ENCODE measurements at places on chromosomes 6 and 20. TPM values are rescaled to one million over a fixed set of nuclear protein-coding genes. Genes with fewer than 3 reads are reported as not detected.

Gene POU5F1
- total RNA-seq: 5.0 TPM

GRCh38 chr6:786946-787763 is 94.2 kb upstream of the EXOC2 start:
- no peak for DNase-seq

- DNase-seq: no peak
Measured at GRCh38 chr20:17896193-17896723, 72.3 kb downstream of the SNX5 start.

DNA sequence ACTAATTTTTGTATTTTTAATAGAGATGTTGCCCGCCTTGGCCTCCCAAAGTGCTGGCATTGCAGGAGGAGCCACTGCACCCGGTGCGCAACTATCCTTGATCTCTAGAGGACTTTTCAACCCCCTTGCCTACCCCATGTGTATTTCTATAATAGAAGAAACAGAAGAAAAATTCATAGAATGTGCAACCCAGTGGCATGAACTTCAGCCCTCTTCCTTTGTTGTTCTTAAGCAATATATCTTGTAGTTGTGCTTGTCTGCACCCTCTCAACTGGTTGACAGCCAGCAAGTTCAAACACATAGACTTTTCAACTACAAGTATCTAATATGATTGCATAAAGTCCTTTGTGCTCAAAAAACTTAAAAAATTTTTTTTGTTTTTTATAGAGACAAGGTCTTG is 72.3 kb upstream of the NCOA3 start:
- DNase-seq: no peak

DNA sequence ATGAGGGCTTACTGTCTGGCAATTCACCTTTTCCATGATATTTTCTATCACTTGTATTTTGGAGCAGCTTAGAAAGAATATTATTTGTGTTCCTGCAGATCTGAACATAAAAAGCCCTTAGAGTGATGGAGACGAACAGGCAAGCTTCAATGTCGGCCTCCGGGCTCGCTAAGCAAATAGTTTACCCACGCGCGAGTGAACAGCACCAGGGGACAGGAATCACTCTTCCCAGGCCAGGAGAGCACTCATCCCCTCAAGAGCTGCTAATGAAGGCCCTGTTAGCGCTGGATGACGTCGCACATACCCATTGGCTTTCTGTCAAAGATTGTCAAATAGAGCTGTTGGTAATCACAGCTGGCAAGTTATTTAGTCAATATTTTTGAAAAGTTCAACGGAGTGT is 395.7 kb downstream of the ZFAND3 start:
- DNase-seq: no peak

- DNase-seq: no peak
Measured at GRCh38 chr20:40675599-40676221, 13.3 kb downstream of the MAFB start.

GRCh38 chr20:235891-236290 is 8.8 kb downstream of the DEFB129 start:
- no peak for DNase-seq

- DNase-seq: no peak
Measured at GRCh38 chr20:12970372-12970821, 38.4 kb upstream of the SPTLC3 start.

Gene MUCL3
- total RNA-seq: not detected

Gene SYNDIG1
- not detected for total RNA-seq

GRCh38 chr6:125258651-125259353 is 43.0 kb downstream of the HDDC2 start:
- DNase-seq: no peak

Gene SPTLC3
- total RNA-seq: 24.5 TPM

- DNase-seq: no peak
Measured at GRCh38 chr20:63529861-63530787, 7.1 kb downstream of the PTK6 start.

Gene TRIM40
- not detected for total RNA-seq

Gene AVP
- total RNA-seq: not detected

Gene PM20D2
- total RNA-seq: 2.1 TPM

Gene RNF217
- 25.0 TPM for total RNA-seq

DNA sequence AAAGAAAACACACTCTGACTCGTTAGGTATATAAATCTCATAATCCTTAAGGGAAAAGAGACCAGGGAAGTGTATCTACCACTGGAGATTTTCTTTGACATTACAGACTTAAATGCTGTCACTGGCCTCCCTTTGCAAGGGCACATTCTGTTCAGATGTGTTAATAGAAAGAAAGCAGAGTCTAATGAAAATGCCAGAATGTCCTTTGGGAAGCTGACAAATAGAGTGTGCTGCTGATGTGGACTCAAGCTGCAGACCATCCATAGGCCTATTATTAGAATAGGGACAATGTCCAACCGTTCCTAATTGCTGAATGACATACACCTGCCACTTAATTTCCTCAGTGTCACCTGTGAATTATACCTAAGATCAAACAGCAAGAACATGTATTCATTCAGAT is 41.2 kb downstream of the SLC35D3 start:
- no peak for DNase-seq

- no peak for DNase-seq
Measured at GRCh38 chr6:150325066-150325772, 43.6 kb upstream of the IYD start.

Gene LTB
- total RNA-seq: 1.7 TPM

DNA sequence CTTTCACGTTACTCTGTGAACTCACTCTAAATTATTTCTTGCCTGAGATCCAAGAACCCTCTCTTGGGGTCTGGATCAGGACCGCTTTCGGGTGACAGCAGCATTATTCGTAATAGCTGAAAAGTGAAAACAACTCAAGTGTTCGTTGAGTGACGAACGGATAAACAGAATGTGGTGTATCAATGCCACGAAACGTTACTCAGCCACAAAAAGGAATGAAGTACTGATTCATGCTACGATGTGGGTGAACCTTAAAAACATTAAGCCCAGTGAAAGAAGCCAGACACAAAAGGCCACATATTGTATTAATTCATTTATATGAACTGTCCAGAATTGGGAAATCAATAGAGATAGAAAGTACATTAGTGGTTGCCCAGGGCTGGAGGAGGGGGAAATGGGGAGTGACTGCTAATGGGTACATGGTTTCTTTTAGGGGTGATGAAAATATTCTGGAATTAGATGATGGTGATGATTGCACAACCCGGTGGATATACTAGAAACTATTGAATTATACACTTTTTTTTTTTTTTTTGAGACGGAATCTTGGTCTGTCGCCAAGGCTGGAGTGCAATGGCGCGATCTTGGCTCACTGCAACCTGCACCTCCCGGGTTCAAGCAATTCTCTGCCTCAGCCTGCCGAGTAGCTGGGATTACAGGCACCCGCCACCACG is 8.4 kb downstream of the PTGIS start:
- no peak for DNase-seq

Gene EGFL8
- 6.3 TPM for total RNA-seq

Gene SLC22A1
- total RNA-seq: 1,378 TPM

GRCh38 chr6:131225959-131226358 is 90.7 kb downstream of the AKAP7 start:
- no peak for DNase-seq

- no peak for DNase-seq
Measured at GRCh38 chr20:1707588-1708449, 50.2 kb upstream of the SIRPG start.

DNA sequence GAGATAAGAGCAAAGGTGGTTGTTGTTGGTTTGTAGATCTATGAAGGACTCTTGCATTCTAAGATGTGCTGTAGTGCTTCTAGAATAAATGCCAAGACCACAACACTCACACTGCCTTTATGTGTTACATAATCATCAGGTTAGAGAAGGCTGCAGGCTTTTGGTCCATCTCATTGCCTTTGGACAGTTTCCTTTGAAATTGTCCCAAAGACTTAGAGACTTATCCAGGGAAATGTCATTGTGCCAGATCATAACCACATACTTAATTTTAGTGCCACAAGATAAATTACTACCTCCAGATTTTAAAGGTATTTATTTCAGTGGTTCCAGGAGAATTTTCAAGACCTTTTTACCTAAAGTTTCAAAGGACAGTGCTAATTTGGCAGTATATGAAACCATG is 666.6 kb upstream of the CITED2 start:
- DNase-seq: no peak

DNA sequence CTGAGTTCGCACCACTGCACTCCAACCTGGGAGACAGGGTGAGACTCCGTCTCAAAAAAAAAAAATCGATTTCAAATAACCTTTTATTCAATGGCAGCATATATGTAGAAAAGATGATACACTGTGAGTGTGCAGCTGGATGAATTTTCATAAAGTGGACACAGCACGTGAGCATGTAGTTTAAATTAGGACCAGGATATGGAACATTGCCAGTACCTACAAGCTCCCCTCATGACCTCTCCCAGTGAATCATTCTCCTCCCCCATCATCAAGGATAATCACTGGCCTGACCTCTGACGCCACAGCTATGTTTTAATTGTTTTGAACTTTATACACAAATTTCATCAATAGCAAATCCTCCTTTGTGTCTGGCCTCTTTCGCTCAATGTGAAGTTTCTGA is 53.8 kb upstream of the HDAC2 start:
- DNase-seq: no peak

DNA sequence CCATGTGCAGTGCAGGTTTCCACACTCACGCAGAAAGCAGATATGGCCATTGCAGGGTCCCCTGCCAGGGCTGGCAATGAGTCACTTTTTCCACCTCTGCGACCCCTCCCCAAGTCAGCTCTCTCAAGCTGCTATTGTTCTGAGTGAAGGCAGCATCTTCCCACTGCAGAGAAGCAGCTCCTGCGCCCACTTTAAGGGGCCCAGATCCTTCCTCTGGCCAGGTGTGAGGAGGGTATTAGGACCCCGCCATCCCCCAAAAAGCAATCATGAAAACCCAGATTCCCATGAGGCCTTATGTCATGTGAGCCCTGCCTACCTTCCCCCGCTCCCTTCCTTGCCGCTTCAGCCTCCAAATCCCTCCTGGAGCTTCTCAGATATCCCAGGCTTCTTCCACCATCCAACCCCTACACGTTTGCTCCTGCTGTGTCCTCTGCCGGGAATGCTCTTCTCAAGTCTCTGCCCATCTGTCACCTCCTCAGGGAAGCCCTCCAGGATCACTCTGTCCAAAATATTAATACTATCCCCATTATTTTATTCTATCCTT is 220.3 kb downstream of the NFATC2 start:
- DNase-seq: no peak

Gene ID4
- total RNA-seq: 0.70 TPM

- no peak for DNase-seq
Measured at GRCh38 chr6:56556751-56557540, 85.7 kb downstream of the DST start.

Gene TRIM38
- total RNA-seq: 4.3 TPM

DNA sequence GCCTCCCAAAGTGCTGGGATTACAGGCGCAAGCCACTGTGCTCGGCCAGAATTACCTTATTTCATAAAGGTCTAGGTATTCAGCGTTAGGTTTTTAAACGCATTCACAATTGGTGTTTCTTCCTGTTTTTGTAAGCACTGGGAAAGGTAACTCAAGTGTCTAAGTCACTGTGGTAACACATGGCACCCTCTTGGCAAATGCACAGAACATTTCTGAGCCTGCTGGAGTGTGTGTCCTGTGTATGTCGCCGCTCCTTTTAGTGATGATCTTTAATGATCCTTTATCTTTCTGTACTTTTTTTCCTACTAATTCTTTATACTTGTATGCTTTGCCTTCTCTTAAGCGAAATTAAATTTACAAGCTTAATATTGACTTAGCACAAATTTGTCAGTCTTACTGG is 263.0 kb downstream of the ARID1B start:
- DNase-seq: no peak

- no peak for DNase-seq
Measured at GRCh38 chr6:159716247-159717096, 10.8 kb upstream of the WTAP start.

DNA sequence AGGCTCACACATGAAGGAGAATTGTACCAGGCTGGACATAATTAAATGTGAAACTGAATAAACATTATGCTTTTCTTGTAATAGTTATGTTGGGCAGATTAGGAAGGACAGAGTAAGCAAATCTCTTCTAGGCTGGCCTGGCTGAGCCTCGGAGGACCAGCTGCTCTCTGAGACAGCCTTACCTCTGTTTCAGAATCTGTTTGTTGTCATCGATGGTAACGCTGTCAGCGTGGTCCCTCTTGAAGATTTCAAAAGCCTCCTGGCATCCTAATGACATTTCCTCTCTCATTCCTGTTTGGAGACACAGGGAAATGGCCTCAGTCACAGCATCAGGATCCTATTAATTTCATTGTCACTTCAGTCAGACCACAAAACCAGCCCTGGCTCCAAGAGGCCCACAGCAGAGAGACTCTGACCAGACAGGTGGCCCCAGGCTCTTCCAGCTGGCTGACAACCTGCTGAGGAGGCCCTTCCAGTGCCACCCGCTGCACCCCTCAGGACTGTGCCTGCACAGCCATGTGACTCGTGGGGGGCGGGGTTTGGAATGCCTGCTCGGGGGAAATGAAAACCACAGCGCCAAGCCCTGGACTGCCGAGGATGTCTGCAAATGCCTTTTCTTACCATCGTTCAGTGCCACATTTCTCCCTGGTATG is 108.5 kb upstream of the KCNK16 start:
- no peak for DNase-seq

Data from left lobe of liver (tissue), 2 donors.